Activated CD4-positive, CD25-positive, alpha-beta regulatory T cell treated with anti-CD3 and anti-CD28 coated beads, Interleukin-2, amount 50 U/mL, for 72 hours (primary cell): ENCODE measurements at places on chromosomes 3 and 15.

- no peak for DNase-seq
Observed at GRCh38 chr3:100048248-100048647, 66.1 kb downstream of the FILIP1L start.

- DNase-seq, result peak; percentile 27
Observed at GRCh38 chr15:22227411-22228100, 147.2 kb downstream of the OR4M2 start.

- DNase-seq, result no peak
Observed at GRCh38 chr15:63045465-63045840, 2.9 kb downstream of the TPM1 start.

DNA sequence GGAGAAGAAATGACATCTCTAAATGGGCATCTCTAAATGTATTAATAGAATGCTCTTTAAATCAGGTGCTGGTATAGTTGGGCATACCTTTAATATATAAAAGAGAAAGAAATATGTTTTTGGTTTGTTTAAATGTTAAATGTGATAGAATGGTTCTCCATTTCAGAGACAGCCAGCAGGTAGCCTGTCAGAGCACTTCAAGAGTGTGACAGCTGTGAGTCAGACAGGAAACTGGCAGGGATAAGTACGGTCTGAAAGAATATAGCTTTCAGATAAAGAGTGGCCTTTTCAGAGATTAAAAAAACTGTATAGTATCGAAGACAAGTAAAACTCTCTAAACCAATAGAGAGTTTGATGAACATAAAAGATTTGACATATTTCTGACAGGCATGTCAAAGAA, 654.1 kb downstream of the IGSF11 start:
- no peak for DNase-seq

- no peak for DNase-seq
Observed at GRCh38 chr15:41882689-41883483, 11.0 kb downstream of the SPTBN5 start.

DNA sequence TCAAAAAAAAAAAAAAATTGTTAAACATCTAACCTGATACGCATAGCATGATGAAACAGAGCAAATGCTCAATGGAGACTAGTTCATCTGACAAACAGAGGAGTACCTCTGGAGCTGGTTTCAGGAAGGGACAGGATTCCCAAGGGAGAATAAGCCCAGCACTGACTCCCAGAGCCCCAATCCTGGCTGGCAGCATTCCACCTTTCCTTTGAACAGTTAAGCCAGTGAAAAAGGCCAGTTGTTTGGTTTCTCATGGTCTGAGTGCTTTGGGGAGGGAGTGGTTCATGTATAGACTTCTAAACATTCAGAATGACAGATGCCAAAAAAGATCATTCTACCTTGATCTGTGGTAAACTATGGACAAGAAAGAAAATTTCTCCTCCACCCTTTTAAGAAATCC, 277.9 kb upstream of the RARB start:
- DNase-seq, result no peak

DNA sequence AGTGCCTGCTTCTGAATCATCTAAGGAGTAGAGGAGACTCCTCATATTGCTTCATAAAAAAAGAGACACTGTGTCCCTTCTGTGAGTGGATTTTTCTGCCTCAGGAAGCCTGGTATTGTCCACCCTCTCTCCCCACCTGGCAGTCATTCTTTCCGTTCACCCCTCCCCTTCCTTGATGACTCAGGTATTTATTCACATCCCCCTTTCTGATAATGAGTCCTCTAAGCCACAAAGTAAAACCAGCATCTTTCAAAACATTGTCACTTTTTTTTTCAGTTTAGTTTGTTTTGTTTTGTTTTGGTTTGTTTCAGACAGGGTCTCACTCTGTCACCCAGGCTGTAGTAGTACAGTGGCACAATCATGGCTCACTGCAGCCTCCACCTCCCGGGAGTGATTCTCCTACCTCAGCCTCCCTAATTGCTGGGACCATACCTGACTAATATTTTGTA, 65.2 kb upstream of the UBE2E1 start:
- DNase-seq, result no peak

DNA sequence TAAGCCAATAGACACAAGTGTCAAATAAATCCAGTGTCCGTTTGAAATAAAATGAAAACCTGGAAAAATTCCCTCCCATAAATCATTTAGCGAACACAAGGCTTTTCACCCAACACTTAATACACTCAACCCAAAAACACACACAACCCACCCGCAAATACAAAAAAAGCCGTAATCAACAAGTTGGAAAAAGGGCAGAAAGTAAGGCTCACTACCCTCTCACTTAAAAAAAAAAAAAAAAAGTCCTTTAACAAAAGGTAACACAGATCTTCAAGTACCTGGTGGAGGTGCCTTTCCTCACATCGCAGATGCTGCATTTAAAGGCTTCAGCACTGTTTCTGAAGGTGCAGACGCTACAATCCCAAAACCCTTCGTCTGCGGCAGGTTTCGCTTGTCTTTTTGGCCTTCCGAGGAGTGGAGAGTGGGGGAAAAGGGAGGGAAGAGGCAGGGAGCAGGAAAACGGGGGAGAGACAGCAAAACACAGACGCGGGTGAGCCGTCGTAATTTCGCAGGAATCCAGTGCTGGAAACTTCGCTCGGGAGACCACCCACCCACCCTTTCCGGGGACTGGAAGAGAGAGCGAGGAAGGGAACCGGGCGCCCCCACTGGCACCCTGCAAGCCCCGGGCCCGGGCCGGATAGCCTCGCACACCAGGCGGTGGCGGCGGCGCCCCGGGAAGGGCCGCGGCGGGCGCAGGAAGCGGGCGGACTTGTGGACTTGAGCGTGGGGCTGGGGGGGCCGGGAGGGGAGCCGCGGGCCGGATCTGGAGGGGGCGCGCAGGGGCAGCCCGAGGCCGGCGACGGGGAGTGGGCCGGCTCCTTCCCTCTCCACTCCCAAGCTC, 401.8 kb downstream of the SHQ1 start:
- peak; percentile 70 for DNase-seq

- peak; percentile 42 for DNase-seq
Observed at GRCh38 chr3:147361454-147362420, 44.6 kb downstream of the ZIC4 start.

DNA sequence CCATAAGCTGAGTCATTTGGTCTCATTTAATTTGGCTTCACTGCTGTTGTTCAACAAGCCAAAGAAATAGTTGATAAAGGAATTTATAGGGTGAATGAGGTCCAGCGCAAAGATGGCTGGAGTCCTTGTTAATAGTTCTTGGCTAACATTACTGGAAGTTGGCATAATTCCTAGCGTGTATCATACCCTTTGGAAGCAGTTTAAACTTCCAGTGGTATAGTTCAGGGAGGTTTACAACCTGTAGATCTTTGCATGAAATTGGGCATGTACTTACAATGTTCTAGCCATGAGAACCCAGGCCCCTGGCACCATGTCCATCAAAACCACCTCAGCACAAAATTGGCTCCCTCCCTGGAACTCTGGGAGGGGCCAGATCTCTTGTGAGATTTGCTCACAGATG, 380.8 kb downstream of the LRTM1 start:
- no peak for DNase-seq

DNA sequence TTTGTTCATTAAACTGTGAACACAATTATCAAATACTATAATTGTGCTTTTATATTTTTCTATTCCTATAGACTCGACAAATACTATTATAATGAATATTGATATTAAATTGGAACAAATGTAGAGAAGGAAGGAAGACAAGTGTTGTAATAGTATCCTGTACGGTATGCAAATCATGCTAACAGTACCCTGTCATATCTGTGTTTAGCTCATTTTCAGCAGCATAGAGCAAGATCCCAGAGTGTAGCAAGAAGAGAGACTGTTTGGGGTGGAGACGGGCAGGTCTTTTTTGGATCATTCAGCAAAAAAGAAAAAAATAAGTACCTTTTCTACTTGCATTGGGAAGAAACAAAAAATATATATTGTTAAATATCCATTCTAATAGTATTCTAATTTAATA, 224.1 kb downstream of the TPRG1 start:
- DNase-seq, result no peak

- DNase-seq, result no peak
Observed at GRCh38 chr15:75129788-75130187, 71.9 kb upstream of the C15orf39 start.

DNA sequence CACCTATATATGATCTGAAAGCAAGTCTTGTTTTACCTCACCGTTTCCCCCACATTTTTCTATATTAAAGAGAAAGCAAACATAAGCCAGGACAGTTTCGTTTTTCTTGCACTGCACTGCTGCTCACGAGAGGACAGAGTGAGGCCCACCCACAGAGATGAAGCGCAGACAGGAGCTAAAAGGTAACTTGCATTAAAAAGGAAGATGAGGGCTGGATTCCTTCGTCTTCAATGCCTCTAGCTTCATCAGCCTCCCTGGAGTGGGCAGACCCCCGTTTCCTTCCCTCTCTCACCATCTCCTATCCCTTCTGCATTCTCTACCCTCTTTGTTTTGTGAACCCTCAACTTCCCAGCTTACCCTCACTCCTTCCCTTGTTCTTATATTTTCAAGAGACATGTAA, 18.9 kb downstream of the SUMF1 start:
- no peak for DNase-seq

DNA sequence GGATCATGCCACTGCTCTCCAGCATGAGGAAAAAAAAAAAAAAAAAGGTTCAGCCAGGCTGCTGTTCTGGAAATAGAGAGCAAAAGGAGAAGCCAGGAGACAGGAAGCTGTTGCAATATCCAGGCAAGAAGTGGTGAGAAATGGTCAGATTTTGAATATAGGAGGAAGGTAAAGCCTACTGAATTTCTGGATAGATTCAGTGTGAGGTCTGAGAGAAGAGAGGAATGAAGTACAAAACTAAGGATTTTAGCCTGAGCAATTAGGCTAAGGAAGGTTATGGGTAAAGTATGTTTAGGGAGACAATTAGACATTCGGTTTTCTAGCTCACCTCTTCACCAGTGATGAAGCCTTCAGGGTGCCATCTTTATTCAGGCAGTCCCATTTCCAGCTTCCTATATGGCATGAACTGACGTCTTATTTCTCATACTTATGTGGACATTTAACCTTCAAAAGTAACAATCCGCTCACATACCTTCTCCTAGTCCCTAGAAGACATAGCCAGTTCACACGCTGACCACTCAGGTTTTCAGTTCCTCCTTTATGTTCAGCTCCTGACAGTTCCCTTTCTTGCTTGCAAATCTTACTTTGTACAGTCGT, 57.2 kb downstream of the KIF9 start:
- no peak for DNase-seq

DNA sequence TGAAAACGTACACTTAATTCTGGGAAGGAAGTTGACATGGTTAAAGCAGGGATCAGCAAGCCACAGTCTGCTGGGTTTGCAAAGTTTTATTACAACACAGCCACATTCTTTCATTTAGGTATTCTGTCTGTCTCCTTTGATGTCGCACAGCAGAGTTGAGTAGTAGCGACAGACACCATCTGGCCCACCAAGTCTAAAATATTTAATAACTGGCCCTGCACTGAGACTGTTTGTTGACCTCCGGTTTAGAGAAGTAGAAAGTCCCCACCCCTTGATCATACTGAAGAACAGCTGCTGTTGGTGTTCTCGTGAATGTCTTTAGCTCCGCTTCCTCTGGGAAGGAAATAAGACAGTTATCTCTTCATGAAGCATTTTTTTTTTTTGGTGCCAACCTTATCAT, 66.2 kb downstream of the MCTP2 start:
- no peak for DNase-seq

GRCh38 chr3:160804762-160805161, 48.7 kb downstream of the PPM1L start:
- DNase-seq, result no peak

- DNase-seq, result no peak
Observed at GRCh38 chr15:70826634-70827033, 27.3 kb downstream of the LARP6 start.

DNA sequence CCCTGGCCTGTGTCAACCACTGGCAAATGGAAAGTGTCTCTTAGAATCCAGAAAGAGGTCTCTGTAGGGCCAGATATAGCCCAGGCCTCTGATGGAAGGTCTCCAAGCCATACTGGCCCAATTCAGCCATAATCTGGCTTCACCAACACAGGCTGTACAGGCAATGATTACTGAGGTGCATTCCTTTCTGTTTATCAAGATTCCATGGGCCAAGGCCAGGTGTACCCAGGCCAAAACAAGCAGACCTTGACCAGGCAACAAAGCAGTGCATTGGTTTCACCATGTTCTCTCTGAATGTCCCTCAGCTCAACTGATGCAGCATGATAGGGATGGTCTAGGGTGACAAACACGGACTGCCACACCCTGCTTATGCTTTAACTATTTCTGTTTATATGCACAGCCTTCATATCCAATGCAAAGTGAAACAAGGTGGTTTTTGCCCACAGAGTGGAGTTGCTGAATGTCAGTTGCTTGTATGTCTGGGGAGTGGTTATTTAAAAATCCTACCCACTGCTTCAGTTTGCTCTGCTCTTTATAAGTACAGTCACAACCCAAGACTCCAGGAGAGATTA, 25.2 kb downstream of the CCNL1 start:
- DNase-seq, result no peak

GRCh38 chr3:136332776-136333175, 82.6 kb downstream of the PCCB start:
- DNase-seq, result no peak

DNA sequence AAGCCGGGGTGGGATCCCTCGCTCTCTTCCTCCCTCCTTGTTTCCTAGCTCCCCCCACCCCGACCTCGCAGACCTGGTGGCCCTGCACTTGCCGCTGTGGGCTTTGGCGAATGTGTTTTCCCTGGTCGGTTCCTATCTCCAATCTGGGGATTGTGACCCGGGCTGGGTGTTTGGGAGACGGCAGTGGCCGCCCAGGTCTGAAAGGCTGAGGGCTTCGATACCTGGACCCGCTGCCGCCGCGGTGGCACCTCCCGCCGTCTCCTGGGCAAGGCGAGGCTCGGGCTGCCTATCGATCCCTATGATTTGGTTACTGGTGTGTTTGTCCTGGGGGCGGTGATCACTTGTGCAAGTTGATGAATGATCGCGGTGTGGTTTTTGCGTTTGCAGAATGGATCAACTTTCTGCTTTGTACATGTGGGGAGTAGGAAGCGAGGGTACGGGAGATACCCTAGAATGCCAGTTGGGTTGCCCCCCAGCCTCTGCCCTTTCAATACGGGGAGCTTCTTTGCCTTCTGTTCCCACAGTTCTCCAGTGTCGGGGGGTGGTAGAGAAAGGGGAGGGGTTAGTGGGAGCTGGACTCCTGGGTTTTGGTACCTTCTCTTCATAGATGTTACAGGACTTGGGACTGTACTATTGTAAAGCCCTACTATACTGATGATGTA, 3.0 kb downstream of the BBX start:
- DNase-seq, result peak; percentile 35

DNA sequence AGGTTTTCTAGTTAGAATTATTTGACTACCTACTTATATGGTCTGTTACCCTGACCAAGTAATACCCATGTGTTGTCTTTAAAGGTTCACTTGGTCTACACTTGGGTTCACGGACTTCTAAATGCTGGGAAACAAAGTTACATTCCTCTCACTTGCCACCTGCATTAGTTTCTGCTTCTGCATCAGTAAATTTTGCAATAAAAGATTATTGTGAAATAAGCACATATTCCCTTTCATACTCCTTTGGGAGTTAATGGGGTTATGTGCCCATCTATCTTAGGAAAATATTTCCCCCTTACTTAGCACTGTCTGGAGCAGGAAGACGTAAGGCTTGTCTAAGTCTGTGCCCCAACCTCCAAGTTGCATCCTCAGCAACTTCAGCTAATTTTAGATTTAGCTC, 160.7 kb downstream of the FRMD5 start:
- no peak for DNase-seq

GRCh38 chr15:70605606-70606410, 157.6 kb downstream of the UACA start:
- no peak for DNase-seq
